ENCODE measurements at places on chromosomes 5 and 9.

- no peak for DNase-seq
Measured at GRCh38 chr9:115691693-115692092, 461.9 kb upstream of the PAPPA start.

DNA sequence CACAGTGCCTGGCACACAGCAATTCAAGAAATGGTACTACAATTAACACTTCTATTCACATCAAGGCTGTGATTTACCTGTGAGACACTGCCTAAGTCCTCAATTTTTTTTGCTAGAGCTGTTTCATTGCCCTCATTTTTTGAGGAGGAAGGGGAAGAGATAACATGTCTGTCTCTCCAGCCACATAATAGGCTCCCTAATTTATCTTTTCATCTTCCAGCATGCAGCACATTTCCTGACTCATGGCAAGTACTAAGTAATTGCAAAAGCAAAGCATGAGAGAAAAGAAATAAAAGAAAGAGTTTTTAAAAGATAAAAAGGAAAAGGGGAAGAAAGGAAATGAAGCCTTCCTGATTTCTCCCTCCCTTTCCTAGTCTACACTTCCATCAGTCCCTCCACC lies 26.9 kb upstream of the RNF38 start:
- DNase-seq: no peak

GRCh38 chr5:147481376-147481775 lies 28.5 kb downstream of the DPYSL3 start:
- DNase-seq: no peak

DNA sequence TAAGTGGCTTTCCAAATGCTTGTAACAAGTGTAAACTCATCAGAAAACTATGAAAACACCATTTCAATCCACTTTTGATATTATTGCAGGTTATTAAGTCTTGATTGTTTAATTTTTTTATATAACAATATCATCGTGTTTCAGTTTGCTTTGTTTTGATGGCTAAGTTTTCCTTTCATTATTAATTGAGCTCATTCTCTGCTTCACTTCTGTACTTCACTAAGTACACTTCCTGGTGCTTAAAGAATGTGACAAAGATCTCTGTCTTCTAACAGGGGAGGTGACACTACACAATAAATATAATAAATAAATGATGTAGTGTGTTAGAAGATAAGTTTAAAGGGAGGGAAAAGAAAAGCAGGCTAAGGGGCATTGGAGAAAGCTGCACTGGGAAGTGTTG lies 13.0 kb upstream of the RAD23B start:
- no peak for DNase-seq

- no peak for DNase-seq
Measured at GRCh38 chr5:168055961-168056360, 235.5 kb upstream of the WWC1 start.

GRCh38 chr9:5982317-5982716 lies 33.1 kb downstream of the RANBP6 start:
- no peak for DNase-seq

- no peak for DNase-seq
Measured at GRCh38 chr5:109580225-109580624, 109.5 kb upstream of the MAN2A1 start.

- DNase-seq: no peak
Measured at GRCh38 chr5:107450531-107450930, 220.2 kb downstream of the EFNA5 start.

DNA sequence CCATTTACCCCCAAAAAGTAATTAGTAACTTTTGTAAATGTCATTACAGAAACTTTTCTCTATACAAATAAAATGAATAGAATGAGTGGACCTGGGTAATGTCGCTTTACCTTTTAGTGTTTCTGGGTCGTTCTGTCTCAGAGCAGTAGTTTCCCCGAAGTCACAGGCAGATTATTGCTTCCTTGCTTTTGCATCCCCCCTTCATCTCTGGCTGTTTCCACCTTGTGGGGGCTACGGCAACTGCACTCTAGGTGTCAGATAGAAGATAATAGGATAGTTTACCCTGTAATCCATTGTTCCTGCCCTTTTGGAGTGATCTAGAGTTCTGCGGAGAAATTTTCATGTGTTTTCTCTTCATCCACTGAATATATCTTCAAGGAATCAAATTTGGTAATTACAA lies 68.7 kb downstream of the PRR16 start:
- no peak for DNase-seq

DNA sequence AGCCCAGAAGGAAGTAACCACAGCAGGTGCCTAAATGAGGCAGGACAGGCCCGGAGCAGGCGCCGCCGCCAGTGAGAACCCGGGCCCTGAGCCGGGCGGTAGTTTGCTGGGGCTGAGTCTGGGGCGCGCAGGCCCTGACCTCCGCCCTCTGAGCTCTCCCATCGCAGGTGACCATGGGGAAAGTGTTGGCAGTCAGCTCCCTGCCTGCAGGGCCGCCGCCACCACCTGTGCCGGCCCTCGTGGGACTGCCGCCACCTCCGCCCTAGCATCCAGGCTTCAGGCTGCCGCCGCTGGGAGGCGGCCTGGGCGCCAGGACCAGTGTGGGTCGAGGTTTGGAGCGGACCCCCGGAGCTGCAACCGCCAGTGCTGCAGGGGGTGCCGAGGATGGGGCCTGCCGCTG lies 61.1 kb downstream of the TARS1 start:
- no peak for DNase-seq

- DNase-seq: no peak
Measured at GRCh38 chr5:157820593-157821252, 38.2 kb downstream of the CLINT1 start.

DNA sequence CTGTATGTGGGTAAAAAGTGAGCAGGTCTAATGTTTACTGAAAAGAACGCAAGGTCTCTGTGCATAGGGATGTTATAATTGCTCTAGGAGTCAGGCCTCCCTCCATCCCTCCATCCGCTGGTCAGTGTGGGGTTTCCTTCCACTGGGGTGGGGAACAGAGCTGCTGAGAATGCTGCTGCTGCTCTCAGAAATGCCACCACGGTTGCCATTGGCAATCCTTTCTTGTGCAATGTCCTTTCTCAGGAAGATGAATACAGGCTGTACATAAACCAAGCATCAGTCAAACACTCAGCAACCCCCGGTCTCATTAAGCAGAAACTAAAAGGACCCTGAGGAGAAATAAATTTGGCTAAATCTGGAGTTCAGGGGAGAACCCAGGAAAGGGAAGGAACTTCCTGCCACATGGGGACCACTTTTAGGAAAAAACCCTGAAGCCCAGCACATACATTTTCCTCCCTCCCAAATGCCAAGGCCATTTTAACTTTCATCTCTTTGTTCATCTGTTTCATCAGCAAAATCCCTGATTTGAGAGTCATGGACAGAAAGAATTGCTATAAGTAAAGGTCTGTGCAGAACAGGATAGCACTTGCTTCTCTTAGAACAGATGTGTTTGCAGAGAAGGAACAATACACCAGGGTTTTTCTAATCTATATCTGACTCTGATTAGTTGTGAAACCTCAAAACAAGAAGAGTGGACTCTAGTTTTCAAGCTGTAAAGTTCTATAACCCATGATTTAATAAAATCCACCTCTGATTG lies 70.4 kb upstream of the SLC1A3 start:
- no peak for DNase-seq

GRCh38 chr9:106305428-106306133 lies 557.4 kb upstream of the ZNF462 start:
- no peak for DNase-seq

DNA sequence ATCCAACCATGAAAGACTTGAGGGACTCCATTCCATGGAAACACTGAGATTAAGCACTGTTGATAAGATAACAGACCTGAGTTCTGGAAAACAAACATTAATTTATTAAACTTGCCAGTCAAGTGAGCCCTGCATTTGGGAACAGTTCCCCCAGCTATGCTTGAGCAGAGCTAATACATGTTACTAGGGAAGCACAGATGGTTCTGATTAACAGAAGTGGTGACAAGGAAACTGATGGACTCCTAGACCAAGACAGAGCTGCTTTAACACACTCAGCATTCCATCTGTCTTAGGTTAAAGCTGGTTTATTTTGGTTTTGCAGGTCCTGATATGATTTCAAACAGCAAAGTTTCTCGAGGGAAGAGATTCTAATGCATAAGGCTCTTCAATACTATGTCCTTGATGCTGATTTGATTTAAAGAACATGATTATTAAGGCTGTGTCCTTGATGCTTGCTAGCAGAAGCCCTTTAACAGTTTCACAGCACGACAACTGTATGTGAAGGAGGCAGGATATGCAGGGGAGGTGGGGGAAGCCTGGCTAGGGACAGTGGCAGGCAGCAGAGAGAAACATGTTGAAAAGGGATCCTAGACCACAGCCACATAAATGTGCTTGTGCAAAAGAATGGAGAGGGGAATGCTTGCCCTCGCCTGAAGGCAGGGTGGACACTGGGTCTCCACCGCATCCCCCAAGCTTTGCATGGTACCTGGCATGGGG lies 66.2 kb downstream of the ACTBL2 start:
- no peak for DNase-seq

- DNase-seq: no peak
Measured at GRCh38 chr5:43101491-43101890, 19.2 kb upstream of the ZNF131 start.

DNA sequence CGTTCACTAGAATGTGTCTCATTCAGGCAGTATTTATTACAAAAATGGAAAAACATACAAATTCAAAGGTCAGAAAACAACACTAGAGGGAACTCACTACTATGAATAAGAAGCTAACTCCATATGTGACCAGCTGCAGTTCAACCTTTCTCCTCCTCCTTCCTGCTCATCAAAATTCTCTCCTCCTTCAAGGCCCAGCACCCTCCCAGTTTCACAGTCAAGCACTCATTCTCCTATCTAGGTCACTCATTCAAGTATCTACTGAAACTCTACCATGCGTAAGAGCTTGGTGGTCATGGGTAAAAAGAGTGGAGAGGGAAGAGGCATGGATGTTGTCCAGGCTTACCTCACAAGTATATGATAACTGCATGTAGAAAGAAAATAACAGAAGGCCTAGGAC lies 27.7 kb downstream of the ECPAS start:
- DNase-seq: no peak

- no peak for DNase-seq
Measured at GRCh38 chr9:21141427-21141882, at the start of gene IFNW1. Gene IFNW1 (minus strand): TSS chr9:21141832. CDS start chr9:21141570, 262 bp downstream.

DNA sequence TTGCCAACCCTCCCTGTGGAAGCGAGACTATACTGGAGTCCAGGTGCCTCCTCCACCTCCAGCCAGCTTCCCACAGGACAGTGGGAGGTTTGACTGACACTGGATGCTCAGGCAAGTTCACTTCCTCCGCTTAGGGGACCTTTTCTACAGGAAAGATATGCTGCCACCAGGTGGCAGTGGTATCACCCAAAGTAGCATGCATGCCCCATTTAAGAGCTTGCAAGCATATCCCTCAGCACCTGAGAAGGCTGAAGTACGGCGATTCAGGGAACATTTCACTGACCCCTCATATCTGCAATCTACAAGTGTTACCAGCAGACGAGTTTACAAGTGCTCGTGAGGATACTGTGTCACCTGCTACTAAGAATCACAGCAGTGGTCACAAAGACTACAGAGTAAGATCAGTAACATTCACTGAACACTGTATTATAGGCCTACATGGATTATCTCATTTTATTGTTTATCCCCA lies 75.5 kb downstream of the KLHL3 start:
- peak; percentile 57 for DNase-seq

GRCh38 chr5:74664551-74664950 lies 20.5 kb upstream of the HEXB start:
- no peak for DNase-seq

- no peak for DNase-seq
Measured at GRCh38 chr5:73393611-73394489, 54.7 kb downstream of the FOXD1 start.

GRCh38 chr5:88680253-88681132 lies 202.5 kb downstream of the MEF2C start:
- peak; percentile 71 for DNase-seq

- DNase-seq: no peak
Measured at GRCh38 chr9:129685220-129685932, 19.9 kb downstream of the PRRX2 start.

DNA sequence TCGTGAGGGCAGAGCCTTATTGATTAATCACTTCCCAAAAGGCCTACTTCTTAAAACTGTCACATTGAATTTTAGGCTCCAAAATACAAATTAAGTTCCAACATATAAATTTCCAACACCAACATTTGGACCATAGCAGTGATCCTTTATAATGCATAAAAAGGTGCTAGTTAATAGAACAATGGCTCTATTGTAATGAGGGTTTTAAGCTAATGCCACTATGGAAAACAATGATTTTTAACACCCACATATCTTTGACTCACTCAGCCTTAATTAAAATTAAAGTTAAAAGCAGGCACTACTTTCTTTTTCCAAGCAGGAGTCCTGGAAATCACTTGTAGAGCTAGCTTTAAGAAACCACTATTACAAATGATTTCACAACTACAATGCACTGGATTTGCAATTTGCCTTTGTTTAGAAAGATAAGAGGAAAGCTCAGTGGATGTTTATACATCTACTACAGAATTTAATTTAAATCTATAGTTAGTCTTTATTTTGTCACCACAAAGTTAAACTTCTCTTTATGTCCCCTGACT lies 41.8 kb downstream of the DPYSL3 start:
- DNase-seq: no peak

DNA sequence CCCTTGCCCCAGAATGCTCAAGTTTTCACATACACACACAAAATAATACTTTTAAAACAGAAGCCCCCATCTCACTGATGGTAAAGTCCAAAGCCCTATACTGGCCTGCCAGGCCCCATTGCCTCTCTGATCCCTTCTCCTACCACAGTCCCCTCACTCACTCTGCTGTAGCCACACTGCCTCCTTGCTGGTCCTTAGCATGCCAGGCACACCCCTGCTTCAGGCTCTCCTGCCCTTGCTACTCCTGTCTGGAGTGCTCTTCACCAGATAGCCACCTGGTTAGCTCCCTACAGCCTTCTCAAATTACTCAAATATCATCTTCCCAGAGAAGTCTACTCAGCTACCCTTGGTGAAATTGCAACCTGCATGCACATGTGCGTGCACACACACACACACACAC lies 177.5 kb downstream of the C5orf15 start:
- DNase-seq: no peak

DNA sequence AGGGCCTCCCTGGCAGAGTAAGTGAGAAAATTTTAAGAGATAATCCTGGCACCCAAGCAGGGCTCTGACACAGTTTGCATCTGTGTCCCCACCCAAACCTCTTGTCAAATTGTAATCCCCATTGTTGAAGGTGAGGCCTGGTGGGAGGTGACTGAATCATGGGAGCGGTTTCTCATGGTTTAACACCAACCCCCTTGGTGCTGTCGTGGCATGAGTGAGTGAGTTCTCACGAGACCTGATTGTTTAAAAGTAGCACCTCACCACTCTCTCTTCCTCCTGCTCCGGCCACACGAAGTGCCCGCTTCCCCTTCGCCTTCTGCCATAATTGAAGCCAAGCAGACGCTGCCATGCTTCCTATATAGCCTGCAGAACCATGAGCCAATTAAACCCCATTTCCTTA lies 80.1 kb downstream of the FBXW11 start:
- no peak for DNase-seq

All from psoas muscle (tissue), 8 donors.